ENCODE measurements at places on chromosomes 6 and 20.

DNA sequence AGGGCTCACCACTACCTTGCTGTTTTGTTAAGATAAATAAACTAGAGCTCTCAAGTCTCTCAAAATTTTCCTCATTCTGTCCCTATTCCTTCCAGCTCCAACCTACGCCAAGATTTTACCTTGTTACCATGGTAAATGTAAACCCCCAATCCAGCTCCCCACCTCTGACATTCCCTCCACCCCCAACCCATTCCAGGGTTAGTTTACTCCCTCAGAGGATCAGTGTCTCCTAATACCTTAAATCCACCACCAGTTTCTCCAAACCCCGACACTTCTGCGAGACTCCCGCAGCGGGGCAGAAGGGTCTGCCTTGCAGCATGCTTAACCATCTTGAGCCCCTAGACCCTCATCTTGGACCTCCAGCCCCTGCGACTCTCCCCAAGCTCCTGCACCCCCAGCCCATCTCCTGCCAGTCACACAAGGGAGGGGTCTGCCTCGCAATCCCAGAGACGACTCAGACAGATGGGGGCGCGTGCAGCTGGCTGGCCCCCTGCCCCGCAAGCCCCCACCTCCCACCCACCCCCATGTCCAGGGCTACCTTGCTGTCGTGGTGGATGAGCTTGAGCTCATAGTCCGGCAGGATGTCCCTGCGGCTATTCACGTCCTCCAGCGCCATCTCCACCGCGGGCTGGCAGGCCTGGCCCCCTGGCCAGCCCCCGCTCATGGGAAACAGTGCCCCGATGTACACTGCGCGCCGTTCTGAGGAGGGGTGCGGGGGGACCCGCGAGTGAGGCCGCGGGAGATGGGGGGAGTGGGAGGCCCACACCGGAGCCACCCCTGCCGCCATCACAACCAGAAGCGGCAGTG is 5.8 kb downstream of the GABBR1 start:
- DNase-seq = no peak

DNA sequence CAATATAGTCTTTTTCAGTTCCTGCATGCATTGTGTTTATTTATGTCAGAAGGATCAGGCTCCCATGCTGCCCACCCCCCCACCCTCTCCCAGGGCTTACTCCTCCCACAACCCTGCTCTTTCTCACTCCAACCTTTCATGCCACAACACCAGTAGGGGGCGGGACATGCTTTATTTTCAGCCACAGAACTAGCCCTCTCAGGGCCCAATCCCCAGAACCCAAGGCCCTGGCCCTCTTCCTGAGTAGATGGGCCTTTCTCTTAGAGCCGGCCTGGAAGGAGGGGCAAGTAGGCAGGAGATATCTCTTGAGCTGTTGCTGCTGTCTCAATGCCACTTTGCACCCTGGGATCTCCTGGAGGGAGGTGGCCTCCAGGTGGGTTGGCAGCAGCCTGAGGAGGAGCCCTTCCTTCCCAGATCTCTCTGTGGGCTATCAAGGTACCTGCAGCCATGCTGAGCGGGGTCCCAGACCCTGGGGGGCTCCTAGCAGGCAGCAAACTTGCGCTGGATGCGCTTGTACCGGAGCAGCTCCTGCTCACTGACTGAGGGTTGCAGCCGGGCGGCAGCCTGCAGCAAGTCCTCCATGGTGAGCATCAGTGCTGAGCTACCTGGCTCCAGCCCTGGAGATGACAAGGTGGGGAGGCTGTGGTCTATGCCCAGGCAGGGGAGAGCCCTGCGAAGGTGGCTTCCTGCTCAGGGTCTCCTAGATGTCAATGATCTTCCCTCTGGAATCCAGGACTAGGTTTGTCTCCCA is 3.5 kb downstream of the GNMT start:
- peak; percentile 80 for DNase-seq

- DNase-seq = peak; percentile 61
Observed at GRCh38 chr20:60050193-60050947, 92.1 kb downstream of the CDH26 start.

- peak; percentile 14 for DNase-seq
Observed at GRCh38 chr6:80543598-80544222, 437.2 kb downstream of the BCKDHB start.

- DNase-seq = peak; percentile 58
Observed at GRCh38 chr20:38579219-38579910, 1.6 kb upstream of the ADIG start.

DNA sequence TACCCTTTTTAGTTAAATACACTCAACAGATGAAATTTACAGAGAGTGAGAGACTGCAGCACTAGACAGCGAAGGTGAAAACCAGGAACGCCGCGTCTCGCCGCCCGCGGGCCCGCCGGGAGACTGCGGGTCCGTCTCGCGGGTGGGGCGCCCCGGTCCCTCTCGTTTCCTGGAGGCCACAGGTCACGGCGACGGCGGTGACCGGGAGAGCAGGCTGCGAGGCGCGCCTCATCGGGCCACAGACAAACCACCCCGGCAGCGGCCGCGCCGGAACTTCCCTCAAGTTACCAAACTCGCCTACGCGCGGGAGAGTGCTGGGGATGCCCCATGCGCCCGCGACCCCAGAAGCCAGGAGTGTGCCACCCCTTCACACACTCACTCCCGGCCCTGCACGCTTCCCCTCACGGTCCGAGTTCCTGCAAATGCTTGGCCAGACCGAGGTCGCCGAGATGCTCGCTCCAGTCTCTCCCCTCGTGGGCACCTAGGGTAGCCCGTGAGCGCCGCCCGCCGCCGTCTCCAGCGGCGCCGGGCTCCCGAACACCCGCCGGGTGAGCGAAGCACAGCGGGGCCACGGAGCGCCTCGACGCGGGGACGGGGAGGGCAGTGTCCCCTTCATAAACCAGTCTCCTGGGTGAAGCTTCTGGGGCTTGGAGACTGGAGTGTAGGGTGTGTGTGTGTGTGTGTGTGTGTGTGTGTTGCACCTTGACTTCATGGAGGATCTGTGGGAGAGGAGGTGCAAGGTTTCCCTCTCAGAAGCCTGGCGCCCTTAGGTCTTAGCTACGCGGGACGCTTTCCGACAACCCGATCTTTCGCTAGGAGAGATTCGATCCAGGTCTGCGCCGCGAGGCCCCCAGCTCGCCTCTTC is 1.4 kb downstream of the BACH2 start:
- DNase-seq = peak; percentile 28

- DNase-seq = peak; percentile 76
Observed at GRCh38 chr6:10510592-10511367, 10.4 kb upstream of the GCNT2 start.

DNA sequence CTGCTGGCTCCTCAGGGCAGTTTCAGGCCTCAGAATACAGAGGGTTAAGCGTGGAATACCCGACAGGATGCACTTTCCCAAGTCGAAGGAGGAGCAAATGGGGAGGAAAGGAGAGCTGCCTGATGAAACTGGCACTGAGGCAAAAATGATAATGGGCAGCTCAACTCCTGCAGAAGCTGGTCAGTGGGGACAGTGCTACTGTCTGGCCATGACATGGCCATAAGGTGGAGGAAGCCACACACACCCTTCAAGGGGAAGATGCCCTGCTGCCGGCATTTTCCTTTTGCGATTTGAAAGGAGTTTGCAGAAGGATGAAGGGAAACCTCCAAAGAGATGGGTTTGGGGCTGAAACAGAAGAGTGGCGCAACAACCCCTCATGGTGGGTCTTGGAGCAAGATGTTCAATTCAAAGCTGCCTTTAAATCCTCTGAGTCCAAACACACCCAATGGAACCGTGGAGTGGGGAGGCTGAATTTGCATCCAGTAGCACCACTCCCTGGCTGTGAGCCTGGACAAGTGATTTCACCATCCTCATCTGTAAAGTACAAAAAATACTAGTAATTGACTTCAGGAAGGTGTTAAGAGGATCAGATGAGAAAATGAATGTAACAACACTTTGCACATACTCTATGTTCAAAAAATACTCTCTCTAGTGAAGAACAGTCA is 3.2 kb downstream of the ADIG start:
- DNase-seq = no peak

- no peak for DNase-seq
Observed at GRCh38 chr6:62119401-62119800, 166.6 kb downstream of the KHDRBS2 start.

- no peak for DNase-seq
Observed at GRCh38 chr6:3045777-3046176, 22.5 kb upstream of the RIPK1 start.

GRCh38 chr6:150830439-150831165 is 34.9 kb upstream of the MTHFD1L start:
- no peak for DNase-seq

GRCh38 chr6:30684386-30685156 is 1.9 kb downstream of the PPP1R18 start:
- no peak for DNase-seq

DNA sequence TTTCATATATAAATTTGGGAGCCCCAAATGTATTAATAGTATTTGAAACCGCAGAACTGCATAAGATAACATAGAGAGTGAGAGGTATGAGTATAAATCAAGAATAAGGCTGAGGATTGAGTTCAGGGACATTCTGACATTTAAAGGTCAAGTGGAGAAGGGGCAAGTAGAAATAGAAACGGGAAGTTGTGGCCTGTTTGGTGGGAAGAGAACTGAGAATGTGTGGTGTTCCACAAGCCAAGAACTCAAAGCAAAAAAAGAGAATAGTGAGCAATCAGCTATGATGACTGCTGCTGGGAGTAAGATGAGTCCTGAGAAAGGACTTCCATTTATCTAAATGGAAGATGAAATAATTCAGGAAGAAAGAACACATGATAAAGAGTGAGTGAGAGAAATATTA is 418.4 kb downstream of the CD109 start:
- DNase-seq = no peak

- DNase-seq = no peak
Observed at GRCh38 chr20:38872491-38873049, 53.6 kb upstream of the FAM83D start.

GRCh38 chr20:40323361-40323794 is 365.7 kb downstream of the MAFB start:
- DNase-seq = no peak

DNA sequence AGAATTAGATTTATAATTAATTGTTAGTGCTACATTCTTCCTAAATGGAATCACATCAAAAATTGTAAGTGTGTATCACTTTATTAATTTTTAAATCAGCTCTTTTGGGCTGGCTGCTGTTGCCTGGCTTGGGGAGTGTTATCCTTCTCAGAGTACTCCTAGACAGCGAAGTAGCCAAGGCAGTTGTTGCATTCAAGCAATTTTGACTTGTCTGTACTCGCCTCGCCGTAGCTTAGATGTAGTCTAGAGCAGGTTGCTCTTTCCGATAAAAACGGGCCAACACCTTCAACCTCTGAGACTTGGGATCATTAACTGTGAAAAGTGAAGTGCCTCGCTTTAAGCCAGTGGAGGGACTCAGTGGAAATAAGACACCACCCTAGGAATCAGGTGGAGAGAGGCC is 151.3 kb downstream of the FARS2 start:
- DNase-seq = no peak

GRCh38 chr6:70997379-70997778 is 40.5 kb upstream of the B3GAT2 start:
- DNase-seq = no peak

DNA sequence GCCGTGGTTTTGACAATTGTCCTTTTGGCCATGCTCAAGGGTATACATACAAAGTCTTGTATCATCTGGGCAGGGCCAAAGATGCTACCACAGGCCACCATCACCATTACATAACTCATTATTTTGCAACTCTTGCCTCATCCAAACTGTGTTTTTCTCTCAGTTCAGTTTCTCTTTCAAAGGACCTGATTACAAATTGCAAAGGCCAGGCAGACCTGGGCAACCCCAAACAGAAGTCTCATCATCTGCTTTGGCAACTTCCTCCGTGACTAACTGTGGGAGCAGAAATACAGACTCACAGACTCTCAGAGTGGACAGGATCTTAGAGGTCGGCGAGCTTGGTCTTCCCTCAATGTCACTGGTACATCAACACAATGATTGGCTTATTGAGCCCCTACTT is 117.8 kb upstream of the NEDD9 start:
- DNase-seq = no peak
